Activated T-helper 1 cell treated with Interleukin-2 at 50 U/mL for 16 hours (primary cell): ENCODE measurements at places on chromosomes 4 and X.

DNA sequence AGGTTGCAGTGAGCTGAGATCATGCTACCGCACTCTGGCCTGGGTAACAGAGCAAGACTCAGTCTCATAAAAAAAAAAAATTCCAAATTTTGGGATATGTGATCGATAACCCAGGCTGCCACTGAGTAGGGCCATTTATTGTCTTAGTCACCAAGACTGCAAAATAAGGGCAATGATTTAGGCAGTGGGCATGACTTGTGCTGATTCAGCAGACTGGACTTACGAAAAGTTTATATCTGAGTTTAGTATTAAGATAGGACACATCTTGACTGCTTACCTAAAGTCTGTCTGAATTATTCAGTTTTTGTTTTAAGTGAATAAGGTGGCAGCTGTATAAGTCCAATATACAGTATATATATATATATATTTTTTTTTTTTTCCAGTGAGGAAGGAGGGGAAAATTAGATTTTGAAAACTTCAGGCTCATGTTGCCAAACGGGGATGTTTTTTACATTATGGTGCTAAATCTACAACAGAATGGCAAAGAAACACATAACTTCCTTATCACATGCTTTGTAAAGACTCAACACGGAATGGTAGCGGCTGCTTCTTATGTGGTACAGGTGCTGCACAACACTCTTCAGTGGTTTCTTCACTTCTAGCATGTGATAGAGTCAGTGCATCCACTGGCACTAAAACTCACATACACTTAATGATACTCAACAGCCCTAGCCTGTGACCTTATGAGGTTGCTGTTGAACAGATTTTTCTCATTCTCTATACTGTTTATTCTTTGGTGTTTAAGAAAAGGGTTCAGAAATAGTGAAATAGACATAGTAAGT, 6.5 kb downstream of the TEX13D start:
- DNase-seq: no peak

GRCh38 chrX:101210630-101211029, 9.0 kb upstream of the DRP2 start:
- DNase-seq: no peak

DNA sequence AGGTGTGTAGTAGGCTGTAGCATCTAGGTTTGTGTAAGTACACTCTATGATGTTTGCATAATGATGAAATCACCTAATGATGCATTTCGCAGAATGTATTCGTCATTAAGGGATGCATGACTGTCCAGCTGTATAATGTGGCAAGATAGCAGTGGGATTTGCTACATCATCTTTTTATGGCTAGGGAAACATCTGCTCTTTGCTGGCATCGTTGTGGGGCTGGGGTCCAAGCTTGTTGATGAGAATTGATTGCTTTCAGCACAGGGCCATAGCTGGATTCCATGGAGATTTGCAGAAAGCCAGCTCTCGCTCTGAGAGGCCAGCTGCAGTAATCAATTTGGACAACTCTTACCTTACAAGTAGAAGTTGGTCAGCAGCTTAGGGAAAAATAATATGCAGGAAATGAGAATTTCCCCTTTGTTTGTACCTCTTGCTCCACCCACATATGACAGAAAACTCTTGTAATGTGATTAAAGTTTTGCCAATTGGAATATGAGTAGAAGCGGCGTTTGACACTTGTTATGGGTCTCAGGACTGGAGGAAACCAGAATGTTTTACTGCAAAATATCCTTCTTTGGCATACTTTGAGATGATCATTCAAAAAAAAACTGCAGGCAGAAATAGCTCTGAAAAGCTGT, 310.5 kb downstream of the RAPGEF2 start:
- DNase-seq: no peak

DNA sequence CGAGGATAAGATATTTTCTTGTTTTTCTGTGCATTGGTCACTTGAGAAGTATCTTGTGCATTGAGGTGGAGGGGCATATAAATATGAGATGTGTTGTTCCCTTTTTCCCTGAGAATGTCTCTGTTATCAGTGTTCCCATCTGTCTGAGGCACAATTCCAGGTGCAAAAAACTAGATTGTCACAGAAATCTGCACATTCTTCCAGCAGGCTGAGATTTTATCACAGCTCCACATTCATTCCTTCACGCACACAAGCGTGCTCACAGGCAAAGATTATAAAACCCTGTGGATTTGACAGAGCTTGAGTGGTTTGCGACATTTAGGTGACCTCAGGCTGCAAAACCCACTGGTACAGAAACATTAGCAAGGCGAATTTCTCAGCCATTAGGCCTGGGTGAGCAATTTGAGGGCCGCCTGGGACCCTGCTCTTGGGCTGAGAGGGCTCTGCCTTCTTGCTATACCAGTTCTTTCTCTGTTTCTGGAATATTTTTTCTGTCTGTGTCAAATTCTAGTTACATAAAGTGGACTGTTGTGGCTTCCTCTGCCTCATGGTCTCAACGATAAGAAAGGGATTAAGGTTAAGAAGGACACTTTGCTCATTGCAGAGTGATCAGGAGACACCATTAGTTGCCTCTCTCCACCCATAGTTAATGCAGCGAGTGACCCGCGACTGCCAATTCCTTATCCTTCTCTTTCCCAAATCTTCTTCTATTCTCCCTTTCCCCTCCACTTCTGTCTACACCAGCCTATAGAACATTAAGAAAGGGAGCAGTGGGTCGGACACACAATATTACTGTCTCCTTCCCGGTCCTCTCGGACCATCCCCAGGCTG, 86.7 kb upstream of the C1QTNF7 start:
- DNase-seq: no peak

GRCh38 chr4:170014359-170015011, 11.7 kb downstream of the MFAP3L start:
- no peak for DNase-seq

- DNase-seq: no peak
Measured at GRCh38 chrX:79117078-79117477, 27.4 kb upstream of the GPR174 start.

DNA sequence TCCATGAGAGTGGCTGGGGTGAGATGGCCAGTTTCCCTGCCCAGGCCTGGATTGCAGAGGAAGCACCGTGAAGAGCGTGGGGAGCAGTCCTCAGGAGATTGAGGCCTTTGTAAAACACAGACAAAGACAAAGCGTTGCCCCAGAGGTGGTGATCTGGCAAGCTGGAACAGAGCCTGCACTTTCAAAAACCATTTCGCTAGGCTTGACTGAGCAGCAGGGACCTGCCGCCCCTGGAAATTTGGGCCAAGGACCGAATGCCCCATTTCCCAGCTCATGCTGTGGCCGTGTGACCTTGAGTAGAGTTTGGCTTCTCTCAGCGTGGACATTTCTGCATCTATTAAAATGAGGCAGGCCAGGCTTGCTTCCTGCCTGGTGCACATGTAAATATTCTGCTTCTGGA, 381.4 kb downstream of the BCOR start:
- DNase-seq: no peak

DNA sequence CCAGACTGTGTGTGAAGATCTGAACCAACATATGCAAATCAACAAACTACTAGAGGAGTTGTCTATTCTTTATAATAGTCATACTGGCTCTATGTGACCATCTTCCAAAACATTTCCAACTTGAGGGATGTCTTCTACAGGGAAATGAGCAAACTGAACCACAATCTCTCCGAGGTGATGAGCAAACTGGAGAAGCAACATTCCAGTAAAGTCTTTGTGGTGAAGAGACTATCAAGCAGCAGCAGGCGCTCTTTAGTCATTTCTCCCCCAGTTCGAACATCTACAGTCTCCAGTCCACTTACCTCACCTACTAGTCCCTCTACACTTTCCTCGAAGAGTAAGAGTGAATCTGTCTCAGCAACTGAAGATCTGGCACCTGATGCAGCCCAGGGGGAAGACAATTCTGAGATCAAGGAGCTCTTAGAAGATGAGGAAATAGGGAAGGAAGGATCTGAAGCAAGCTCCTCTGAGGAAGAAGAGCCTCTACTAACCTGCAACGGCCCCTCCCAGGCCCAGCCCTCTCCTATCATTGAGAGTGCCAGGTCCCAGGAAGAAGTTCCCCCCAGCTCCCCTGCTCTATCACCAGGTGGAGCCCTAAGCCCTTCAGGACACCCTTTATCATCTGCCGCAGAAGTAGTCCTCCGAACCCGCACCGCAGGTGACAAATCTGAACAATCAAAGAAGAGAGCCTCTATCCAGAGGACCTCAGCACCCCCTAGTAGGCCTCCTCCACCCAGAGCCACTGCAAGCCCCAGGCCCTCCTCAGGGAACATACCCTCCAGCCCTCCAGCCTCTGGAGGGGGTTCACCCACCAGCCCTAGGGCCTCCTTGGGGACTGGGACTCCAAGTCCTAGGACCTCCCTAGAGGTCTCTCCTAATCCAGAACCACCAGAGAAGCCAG, 98.1 kb downstream of the HNRNPD start:
- no peak for DNase-seq

DNA sequence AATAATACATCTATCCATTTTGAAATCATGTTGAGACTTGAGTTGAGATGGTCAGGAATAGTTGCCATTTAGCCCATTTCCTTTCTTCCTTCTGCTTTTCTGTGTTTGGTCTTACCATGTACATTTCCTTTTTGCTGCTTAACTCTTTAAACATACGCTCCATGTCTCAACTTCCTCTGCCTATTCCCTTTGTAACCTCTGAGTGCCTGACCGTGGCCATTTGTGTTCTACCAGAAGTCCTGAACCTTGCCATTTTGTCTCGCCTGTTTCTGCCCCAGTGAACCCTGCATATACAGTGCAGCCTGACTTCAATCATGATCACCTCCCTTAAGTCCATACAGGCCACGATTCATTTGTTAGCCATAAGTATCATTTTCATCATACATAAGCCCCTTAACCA, 169.0 kb downstream of the RAPGEF2 start:
- DNase-seq: no peak

GRCh38 chr4:14070289-14070880, 442.9 kb upstream of the BOD1L1 start:
- no peak for DNase-seq

DNA sequence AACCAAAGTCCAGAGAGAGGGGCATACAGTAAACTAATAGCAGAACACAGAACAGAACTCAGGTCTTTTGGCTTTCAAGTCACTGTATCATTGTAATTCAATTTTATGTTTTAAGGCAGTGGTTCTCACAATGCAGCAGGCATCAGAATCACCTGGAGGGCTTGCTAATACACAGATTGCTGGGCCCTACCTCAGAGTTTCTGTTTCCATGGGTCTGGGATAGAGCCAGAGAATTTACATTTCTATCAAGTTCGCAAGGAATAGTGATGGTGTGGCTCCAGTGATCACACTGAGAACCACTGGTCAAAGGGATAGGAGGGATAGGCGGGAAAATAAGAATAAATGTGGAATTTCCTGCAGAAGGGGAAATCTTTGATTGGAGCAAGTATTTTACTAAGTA, 36.7 kb downstream of the LANCL3 start:
- DNase-seq: no peak

DNA sequence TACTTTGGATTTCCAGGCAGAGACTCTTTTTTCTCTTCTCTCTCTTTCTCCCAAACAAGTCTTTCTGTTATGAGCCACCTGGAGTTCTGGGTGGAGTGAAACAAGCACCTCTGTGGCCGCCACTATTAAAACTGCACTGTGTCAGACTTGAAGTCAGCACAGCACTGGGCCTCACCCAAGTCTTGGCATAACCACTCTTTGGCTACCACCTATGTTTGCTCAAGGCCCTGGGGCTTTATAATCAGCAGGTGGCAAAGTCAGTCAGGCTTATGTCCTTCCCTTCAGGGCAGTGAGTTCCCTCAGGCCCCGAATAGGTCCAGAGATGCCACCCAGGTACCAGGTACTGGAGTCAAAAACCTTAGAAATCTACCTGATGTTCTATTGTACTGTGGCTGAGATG, 52.4 kb downstream of the ITIH6 start:
- DNase-seq: no peak

GRCh38 chrX:36199928-36200327, 280.4 kb downstream of the CFAP47 start:
- no peak for DNase-seq

DNA sequence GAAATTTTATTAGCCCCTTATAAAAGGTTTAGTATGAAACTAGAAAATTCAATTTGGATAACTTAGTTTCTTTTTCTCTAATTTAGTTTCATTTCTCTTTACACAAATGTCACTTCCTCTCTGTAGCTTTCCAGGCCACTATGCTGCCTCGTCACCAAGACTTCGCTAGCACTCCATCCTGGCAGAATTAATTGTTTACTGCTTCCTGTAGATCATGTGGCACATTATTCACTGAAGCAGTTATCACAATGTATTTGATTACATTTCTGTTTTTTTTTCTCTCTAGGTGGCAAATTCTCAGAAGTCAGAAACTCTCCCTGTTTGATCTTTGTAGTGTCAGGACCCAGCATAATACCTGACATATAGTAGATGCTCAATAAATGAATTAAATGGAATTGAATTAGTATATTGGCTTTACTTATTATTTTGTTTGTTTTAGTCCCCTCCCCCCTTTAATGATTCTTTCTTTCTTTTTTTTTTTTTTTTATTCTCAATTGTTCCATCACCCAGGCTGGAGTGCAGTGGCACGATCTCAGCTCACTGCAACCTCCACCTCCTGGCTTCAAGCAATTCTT, 9.3 kb upstream of the SAT1 start:
- peak; percentile 14 for DNase-seq

DNA sequence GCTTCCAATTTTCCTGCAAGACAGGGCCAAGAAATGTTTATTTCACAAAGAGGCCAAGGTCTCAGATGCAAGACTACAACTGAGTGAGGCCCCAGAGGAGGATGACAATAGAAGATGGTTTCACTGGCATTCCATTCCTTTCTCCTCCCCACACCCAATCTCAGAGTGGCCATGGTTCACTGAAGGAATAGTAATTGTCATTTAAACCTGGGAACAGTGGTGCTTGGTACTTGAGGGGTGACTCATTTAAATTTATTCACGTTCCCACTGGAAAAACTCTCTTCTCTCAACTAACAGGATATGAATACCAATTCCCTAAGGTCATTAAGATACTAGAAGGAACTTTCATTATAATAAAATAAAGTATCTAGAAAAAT, 35.3 kb upstream of the CXCL8 start:
- DNase-seq: no peak

- no peak for DNase-seq
Measured at GRCh38 chr4:25663781-25664180, 8.1 kb downstream of the SLC34A2 start.

GRCh38 chrX:64395568-64395929, 297 bp upstream of the MTMR8 start:
- no peak for DNase-seq

GRCh38 chr4:43242606-43243005, 350.1 kb downstream of the GRXCR1 start:
- no peak for DNase-seq

GRCh38 chr4:76233083-76233482, 18.4 kb upstream of the FAM47E start:
- DNase-seq: no peak
